Brain (organoid and tissue), 16 donors: ENCODE measurements at places on chromosomes 2 and 18.
A peak's percentile ranks its signal among the peaks of the same experiment; 100 is the strongest.

GRCh38 chr2:1817256-1818051 lies 73.1 kb upstream of the PXDN start:
- DNase-seq, result peak; percentile 61

DNA sequence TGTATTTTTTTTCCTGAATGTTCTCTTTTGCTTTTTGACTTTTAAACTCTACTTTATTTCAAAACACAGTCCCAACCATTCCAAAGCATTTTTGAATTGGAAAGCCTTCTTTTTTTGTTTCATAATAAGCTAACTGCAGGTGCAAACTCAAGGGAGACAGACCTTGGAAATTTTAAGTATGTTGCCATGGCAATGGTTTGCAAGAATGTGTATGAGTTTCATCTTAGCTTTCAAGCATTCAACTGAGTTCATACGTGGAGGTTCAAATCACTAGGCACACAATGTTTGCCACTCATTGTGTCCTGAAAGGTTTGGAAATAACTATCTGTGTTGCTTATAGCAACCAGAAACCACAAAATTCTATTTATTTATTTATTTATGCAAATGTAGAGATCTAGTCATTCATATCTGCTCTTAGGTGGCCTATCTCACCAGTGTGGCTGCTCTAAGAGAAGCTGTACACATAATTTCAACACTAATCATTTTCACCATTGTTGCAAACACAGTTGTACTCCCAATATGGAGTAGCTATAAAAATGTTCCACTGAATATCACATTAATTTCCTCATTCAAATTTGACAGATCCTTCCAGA lies 805.7 kb upstream of the FSHR start:
- peak; percentile 68 for DNase-seq

- DNase-seq, result peak; percentile 71
Observed at GRCh38 chr2:42906557-42907411, 114.4 kb upstream of the HAAO start.

GRCh38 chr18:50395093-50395492 lies 20.2 kb downstream of the SKA1 start:
- no peak for DNase-seq

DNA sequence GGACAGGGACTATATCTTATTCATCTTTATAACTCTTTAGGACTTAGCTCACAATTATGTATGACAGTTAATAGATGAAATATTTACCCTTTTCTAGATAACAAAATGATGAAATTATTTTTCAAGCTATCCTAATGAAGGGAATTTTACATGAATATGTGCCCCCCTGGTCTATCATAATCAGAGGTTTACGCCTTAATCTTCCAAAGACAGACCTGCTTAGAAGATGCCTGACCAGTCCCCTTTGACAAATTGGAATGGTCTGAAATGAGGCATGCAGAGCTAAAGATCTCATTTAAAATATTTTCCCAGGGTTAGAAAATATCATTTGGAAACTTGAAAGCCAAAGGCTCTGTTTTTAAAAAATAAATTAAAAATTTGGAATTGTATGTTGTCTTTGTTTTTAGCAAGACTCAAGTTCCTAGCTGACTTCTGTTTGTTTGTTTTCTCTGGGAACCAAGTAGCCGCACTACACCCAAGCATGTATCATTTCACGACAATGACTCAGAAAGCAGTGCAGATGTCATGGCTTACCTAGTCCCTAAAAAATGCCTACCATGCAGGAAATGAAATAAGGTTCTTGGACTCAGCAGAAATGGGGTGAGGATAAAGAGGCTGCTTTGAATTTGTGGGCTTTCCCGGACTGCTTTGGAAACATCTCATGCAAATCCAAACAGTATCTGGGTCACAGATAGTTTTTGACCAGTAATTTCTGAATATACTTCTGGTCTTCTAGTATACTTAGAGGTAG lies 162.1 kb downstream of the ZEB2 start:
- no peak for DNase-seq

DNA sequence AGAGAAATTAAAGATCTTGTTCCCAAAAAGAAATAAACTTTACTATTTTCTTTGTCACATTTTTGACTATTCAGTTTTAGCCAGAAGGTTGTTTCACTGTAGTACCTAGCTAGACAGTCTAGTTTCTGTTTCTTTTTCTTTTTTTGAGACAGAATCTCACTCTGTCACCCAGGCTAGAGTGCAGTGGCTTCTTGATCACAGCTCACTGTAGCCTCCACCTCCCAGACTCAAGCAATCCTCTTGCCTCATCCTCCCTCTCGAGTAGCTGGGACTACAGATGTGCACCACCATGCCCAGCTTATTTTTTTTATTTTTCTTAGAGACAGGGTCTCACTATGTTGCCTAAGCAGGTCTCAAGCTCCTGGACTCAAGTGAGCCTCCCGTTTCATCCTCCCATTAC lies 2.2 kb downstream of the RBM45 start:
- no peak for DNase-seq

- no peak for DNase-seq
Observed at GRCh38 chr2:139122711-139123158, 342.5 kb upstream of the NXPH2 start.

DNA sequence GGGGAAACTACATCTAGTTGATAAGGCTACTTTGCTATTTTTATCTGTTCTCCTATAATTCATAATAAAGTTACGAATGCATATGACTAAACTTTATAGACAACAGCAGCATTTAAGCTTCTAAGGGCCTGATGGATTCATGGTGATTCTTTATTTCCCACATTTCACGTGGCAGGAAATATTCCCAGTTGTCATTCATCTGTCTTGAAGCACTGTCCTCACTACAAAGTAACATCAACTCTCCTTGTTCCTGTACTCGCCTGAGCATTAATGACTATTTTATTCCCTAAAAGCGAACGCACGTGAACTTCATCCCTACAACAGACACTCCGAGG lies 2.6 kb downstream of the SATB2 start:
- DNase-seq, result no peak

- no peak for DNase-seq
Observed at GRCh38 chr2:130387071-130387400, 31.2 kb downstream of the PTPN18 start.
